ENCODE measurements at places on chromosomes 7 and 10. TPM values are rescaled to one million over a fixed set of nuclear protein-coding genes. Genes with fewer than 3 reads are reported as not detected.

- no peak for DNase-seq
Measured at GRCh38 chr7:101828301-101829020, 11.0 kb downstream of the CUX1 start.

SLC26A3 gene
- 0.13 TPM for total RNA-seq

DYDC2 gene
- 0.42 TPM for total RNA-seq

- DNase-seq = no peak
Measured at GRCh38 chr10:58019863-58020537, 247.7 kb downstream of the IPMK start.

DNA sequence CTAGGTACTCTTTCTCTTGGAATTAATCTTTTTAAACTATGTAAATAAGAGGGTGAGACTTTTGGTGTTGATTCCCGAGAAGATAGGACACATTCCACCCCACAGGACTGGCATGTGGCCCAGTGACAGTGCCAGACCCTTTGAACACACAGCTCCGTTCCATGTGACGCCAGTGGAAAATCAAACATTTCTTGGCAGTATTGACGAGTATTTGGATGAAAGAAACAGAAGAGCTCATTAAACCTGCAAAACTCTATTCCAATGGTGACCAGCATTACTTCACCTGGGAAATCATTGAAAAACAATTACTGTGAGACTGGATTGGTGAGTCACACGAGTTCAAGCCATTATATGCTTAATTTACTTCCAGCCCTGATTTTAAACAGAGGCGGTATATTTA, 25.8 kb downstream of the AKR1E2 start:
- no peak for DNase-seq

PDE6C gene
- not detected for total RNA-seq

SPDYE6 gene
- not detected for total RNA-seq

DNA sequence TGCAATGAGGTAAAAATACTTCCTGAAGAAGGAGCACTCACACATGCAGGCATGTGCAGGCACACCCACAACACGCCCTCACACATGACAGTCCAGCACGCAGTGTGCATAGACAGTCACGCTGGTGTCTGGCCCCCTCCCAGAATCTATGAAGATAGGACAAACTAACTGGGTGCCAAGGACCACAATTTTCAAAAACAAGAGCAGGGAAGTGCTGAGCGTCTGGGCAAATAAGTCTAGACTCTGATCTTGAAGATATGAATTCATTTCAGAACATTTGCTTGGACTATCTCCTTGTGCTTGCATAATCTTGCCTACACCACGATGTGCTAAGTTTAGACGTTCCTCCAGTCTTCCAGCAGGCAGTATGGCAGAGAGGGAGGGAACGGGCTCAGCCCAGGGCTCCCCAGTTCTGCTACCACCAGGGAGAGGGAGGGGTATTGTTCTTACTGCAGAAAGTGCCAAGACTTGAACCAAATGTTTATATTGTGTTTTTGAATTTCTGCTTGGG, 276.5 kb upstream of the KLF6 start:
- DNase-seq = peak; percentile 96

CYP3A4 gene
- total RNA-seq = 2.7 TPM

XPNPEP1 gene
- total RNA-seq = 107 TPM

DNA sequence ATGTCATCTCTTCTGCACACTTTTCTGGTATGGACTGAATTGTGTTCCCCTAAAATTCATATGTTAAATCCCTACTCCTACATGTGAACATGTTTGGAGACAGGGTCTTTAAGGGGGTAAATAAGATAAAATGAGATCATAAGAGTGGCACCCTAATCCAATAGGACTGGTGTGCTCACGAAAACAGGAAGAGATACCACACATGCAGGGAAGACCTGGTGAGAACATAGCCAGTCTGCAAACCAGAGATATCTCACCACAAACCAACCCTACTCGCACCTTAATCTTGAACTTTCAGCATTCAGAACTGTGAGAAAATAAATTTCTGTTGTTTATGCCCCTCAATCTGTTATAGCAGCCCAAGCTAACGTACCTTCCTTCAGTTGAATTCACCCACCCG, 51.8 kb downstream of the VWDE start:
- no peak for DNase-seq

CLDN4 gene
- total RNA-seq = 208 TPM

DNA sequence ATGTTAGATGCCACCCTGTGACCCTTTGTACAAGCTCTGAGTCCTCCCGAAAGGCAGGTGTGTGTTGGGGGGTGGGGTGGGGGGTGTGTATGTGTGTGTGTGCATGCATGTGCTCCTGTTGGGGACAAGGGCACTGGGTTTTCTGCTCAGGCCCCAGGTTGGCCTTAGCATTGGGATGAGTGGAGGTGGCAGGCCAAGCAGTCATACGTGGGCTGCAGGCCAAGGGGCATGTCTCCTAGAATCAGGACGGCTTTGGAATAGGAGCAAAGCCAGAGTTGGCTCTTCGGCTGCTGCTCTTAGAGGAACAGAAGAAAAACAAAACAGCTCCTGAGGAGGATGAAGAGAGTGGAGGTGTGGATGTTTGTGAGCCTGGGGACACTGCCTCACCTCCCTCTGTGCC, 26.0 kb downstream of the HSPA12A start:
- no peak for DNase-seq

DNA sequence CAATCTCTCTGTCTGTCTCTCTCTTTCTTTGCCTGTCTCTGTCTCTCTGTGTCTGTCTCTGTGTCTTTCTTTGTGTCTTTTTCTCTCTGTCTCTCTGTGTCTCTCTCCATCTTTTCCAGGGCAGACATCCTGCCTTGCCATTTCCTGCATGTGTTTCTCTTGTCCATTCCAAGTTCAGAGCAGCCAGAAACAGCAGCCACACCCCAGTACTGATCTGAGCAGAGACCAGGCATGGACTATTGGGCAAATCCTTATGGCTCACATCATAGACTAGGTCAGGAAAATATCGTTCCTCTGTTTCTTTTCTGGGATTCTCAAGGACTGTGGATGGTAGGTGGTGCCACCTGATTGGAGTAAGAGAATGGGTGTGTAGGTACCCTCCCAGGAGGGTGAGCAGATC, 95.8 kb downstream of the RAMP3 start:
- DNase-seq = no peak

DNA sequence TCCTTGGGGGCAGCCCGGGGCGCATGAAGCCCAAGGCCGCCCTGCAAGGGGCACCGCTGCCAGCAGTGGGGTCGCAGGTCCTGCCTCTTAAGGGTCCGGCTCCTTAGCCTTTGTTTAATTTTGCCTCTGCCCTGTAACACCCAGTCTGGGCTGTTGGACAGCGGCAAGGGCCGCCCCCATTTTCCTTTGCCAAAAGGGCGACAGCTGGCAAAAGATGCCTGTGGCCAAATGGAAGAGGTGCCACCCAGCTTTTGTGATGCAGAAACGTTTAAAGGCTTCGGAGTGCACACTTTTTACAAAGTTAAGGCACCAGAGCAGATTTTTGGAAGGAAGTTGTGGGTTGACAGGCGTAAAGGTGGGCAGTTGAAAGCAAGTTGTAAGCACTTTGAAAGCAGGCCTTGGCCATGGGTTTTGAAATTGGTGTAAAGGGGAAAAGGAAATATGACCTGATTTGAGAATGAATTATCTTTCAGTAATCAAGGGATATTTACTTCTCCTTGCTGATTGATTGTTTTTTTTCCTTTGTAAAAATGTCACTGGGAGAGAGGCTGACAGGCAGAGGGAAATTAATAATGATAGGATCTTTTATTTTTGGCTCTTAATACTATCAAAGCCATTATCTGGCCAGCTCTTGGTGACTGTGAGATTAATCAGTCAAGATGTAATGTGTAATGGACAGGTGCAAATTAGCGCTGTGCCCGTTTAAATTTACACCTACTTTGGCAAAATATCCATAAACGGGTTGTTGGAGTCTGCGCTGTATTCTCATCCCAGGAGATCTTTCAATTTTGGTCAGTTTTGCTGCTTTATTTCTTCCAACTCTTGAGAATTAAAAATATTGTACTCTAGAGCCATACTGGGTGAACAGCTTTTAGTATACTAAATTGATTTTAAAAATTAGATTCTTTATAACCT, 1.2 kb downstream of the CASD1 start:
- DNase-seq = no peak

DNA sequence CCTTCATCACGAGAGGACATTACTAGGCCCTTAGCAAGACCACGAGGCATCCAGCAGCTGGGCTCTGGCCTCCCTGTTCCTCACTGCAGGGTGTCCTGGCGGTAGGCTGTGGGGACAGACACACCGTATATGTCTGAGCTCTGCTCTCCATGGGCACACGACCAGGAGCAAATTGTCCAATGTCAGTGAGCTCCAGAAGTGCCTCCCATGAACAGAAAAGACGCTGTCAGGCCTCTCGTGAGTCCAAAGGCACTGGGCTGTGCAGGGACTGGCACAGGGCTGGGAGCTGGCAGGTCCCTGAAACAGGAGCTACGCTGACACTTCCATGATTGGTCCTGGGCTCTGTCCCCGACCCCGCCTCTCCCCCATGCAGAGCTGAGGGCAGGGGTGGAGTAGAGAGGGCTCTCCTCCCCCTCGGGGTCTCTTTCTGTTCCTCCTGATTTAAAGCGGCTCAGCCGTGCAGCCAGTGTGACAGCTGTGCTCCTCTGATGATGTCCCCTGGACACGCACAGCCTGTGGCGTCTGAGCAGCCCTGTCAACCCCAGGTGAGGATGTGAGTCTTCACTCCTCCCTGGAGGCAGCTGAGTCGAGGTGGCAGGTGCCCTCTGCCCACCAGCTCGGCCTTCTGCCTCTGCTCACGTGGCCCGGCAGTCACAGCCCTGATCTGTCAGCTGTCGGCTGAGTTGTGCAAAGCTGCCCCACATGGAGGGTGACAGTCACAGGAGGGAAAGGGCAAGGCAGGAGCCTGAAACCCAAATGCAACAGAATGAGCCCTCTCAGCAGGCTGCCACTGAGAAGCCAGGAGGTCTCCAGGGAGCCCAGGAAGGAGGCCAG, 13.0 kb downstream of the ANTXRL start:
- DNase-seq = peak; percentile 77

DNA sequence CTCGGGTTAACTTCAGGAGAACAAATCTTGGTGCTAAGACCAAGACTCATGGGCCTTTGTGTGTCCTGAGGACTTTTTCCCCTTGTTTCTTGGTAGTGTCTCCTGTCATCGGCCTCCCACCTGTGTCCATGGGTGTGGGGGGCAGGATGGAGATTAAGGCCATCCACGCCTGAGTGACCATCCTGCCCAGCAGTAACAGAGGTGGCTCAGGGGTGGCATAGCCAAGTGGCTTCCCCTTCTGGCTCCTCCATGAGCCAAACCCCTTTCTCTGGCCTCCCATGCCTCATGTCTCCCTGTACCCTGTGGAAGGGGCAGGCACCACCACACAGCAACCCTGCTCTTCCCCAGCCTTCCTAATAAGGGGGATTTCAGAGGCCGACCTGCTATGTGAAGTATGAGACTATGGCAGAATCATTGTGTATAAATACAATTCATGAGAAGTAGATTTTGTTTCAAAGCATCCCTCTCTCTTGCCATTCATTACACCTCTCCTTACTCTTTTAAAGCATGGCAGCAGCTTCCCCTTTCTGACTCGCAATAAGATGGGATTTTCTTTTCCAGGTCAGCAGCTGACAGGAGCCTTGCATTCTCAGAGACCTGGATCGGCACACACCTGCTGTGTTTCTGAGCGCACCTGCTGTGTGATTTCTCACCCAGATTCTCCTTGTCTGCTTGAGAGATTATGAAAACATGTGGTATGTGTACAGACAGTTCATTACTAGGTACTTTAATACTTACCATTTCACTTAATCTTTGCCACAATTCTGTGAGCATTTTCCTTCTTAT, 102.5 kb downstream of the XPNPEP1 start:
- no peak for DNase-seq

DNA sequence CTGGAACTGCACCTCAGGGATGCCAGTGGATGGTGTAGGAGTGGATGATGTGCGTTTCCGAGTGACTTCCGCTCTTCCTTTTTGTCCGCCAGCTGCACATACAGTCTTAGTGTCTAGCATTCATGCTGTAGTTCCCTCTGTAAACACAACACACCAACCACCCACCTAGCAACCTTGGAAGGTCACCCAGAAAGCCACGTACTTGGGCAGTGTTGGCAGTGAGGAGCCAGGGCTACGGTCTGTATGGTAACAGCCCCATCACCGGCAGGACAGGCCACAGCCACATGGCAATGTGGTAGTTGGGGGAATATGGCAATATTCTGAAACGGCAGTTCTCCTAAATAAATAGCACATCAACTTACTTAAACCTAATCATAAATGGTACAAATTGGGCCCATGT, 613.5 kb upstream of the MGMT start:
- DNase-seq = no peak

DNA sequence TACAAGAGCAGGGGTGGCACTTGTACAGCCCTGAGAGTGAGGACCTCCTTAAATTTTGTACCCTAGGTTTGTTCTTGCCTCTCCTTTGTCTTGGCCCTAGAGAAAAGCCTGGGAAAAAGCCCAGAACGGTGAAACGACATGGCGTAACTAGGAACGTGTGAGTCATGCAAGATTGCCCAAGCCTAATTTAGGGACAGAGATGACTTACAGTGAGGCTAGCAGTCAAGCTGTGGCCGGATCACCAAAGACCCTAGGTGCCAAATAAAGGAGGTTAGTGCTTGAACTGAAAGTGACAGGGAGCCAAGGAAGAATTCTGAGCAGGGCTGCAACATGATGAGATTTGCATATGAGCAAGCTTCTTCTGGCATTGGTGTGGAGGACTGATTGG, 25.1 kb downstream of the TBXAS1 start:
- peak; percentile 61 for DNase-seq

PPIA gene
- total RNA-seq = 1,939 TPM

DNA sequence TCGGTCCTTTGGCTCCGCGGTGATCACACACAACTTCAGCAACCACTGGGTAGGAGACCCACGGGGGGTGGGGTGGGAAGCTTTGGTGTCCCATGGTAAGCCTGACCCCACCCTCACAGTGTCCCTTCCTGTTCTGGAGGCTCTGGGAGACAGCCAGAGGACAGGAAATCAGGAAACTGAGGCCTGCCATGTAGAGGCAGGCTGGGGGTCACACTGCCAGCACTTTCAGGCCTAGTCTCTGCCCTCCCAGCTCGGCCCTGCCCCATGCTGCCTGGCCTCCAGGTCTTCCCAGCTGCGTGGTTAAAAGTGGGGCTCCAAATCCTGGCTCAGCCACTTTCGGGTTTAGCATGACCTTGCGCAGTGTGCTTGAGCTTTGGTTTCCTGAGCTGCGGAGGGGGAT, 10.9 kb downstream of the AQP1 start:
- peak; percentile 74 for DNase-seq

DNA sequence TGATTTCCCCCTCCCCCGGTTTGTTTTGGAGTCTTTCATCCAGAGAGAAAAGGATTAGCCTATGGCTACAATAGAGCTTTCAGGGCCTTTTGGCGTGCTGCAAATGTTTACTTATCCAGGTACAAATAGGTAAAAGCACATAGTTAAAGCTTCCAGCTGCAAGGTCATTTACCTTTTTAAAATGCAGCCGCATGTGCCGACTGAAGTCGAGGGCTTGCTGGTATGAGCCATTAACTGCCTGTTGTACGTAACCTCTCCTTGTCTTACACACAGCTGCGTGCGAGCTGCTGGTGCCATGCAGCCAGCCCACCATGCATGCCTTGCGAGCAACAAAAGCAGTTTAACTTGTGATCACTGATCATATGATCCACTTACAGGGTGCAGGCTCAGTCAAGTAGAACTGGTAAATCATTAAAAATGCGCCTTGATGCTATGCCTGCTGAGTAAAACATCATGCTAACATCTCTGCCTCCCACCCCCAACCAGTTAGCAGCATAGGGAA, 866.4 kb downstream of the LRMDA start:
- no peak for DNase-seq

A1CF gene
- total RNA-seq = not detected

Data from lower leg skin (tissue), 4 donors.